SHP77 treated with DMSO at 0.1 percent for 48 hours (cell line): ENCODE measurements at places on chromosomes 1 and 21.

DNA sequence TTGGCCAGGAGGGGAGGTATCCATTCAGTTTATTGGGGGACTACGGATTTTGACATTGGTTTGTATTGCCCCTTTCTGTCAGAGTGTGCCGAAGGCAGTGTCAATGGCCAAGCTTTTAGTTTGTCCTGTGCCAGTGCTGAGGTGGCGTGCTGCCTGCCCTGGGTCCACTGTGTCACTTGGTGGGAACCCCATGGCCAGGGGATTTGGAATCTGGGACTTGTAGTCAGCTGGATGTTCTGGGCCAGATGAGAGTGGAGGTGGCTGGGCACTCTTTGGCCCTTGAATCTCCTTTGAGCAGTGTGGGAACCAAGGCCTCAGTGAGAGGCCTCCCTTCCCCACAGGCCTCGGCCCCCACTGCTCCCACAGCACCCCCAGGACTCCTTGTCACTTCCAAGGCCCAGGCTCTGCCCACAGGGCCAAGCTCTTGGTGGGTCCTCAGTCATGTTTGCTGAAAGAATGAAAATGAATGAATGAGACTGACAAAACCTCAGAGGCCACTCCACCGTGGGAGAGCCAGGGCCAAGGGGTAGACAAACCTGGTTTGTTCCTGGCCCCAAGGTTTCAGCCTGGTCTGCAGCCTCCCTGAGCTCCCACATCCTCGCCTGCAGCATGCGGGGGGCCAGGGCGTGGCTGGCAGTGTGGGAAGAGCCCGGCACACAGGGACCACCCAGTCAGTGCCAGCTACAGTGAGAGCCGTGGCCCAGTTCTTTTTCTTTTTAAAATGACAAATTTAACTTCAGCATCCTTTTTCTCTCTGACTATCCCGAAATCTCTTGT lies 412.2 kb downstream of the MATN1 start:
- DNase-seq: no peak

GRCh38 chr1:98305362-98305761 lies 356.2 kb upstream of the SNX7 start:
- DNase-seq: no peak

GRCh38 chr21:37061926-37062592 lies 10.8 kb downstream of the PIGP start:
- DNase-seq: no peak

GRCh38 chr1:219058891-219059820 lies 114.5 kb upstream of the LYPLAL1 start:
- no peak for DNase-seq

- no peak for DNase-seq
Measured at GRCh38 chr1:24293392-24294227, 25.5 kb upstream of the GRHL3 start.

- DNase-seq: no peak
Measured at GRCh38 chr1:211378844-211379243, 52.2 kb downstream of the TRAF5 start.

GRCh38 chr21:32861866-32862265 lies 90.3 kb upstream of the PAXBP1 start:
- no peak for DNase-seq

DNA sequence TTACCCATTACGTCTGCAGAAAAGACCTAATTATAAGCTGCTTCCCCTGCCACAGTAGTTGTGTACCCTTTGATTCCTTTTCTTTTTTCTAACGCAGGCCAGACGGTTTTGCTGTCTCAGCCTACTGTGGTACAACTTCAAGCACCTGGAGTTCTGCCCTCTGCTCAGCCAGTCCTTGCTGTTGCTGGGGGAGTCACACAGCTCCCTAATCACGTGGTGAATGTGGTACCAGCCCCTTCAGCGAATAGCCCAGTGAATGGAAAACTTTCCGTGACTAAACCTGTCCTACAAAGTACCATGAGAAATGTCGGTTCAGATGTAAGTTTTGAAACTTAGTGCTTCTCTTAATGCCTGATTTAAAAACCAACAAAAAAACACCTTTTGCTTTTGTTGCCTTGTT lies 35.8 kb downstream of the ATF6 start:
- DNase-seq: no peak

DNA sequence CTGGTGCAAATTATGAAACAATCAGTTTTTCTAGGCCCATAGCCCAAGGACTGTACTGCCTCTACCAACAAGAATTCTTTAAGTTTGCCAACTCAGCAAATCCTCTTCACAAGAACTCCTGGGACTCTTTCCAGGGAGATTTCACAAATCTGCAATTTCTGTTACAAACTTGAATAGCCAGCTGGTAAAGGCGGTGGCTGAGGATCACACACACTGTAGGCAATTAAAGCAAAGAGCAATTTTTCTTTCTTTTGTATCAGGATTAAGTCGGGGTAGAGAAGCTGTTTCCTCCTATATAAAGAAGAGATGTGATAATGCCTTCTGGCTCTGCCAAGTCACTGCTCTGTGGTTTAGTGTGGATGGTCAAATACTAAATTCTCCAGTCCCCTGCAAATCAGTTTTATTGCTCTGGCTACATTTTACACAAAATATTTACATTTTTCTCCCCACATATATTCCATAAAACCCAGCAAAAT lies 1.7 kb downstream of the ALDH9A1 start:
- no peak for DNase-seq

GRCh38 chr1:41241749-41242341 lies at the start of gene SCMH1:
TSS of gene SCMH1 (minus strand) at chr1:41242306. CDS start at chr1:41186133, 56,173 bp downstream.
- DNase-seq: no peak

GRCh38 chr1:24992124-24992760 lies 62.2 kb upstream of the RUNX3 start:
- DNase-seq: no peak

DNA sequence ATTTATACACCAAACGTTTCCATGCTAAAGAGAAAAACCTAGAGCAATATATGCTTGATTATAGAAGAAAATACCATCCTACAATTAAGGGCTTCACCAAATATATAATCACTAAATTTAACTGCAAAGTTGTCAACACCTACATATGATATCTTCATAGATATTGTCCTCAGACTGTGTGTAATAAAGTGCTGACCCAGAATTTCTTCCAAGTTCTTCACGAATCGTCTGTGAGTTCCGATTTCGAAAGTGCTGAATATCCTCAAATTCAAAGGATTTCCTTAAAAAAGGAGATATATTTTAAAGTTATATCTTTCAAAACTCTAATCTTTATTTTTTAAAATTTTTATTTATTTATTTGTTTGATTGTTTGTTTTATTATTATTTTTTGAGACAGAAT lies 41.9 kb upstream of the BCAS2 start:
- no peak for DNase-seq

DNA sequence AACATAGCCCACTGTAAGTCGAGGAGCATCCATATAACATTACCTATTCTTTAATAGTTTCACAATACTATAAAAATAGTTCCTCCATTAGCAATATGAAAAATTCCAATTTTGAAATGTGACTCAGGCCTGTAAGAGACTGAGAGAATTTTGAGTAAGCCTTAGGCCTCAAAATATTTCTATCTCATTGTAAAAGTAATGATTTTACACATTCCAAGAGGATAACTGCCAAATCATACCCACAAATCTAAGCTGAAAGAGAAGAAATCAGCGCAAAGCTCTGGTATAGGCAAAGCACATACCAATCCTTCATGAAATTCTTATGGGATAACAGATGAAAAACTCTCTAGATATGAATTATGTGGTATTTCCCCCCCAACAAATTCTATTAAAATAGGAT lies 144.1 kb downstream of the CDC42BPA start:
- DNase-seq: no peak

GRCh38 chr1:41812051-41812450 lies 106.7 kb downstream of the HIVEP3 start:
- DNase-seq: peak; percentile 19

DNA sequence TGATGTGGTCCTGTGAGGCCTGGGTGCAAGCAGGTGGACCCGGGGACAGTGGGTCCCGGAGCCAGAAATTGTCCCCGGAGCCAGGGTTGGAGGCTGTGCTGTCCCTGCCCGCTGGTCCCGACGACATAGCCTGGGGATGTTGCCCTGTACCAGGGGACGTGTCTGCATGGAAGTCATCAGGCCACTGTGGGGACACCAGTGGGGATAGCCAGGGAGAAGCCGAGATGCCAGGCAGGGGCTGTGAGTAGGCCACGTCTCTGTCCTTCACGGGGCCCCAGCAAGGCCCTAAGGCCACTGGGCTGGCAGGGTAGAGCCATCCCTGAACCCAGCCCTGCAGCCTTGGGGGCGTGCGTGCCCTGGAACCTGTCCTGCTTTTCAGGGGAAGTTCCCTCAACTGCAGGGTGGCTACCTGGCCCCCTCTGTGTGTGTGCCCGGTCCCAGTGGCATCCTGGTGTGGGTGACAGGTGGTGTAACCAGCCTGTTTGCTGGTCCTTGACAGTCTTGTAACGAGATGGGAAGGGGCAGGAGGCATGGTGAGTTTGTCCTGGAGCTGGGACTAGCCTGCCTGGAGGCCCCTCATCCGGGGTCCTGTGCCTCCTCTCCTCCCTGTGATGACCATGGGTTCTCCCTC lies 73.2 kb downstream of the OBSCN start:
- no peak for DNase-seq

- no peak for DNase-seq
Measured at GRCh38 chr1:157955857-157956256, 37.6 kb upstream of the KIRREL1 start.

DNA sequence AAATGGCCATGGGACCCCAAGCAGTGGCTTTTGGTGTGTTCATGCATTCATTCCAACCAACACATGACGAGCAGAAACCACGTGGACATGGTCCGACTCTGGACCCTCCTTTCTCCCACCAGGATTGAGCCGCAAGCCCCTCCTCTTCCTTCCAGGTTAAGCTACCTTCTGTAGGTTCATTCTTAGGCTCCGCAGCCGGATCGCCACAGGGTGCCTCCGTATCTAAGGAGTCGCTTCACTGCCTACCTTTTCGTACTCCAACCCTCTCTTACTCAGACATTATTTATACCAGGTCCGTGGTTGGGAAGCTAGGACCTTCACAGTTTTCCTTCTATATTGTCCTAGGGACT lies 63.6 kb downstream of the RHBG start:
- DNase-seq: no peak

DNA sequence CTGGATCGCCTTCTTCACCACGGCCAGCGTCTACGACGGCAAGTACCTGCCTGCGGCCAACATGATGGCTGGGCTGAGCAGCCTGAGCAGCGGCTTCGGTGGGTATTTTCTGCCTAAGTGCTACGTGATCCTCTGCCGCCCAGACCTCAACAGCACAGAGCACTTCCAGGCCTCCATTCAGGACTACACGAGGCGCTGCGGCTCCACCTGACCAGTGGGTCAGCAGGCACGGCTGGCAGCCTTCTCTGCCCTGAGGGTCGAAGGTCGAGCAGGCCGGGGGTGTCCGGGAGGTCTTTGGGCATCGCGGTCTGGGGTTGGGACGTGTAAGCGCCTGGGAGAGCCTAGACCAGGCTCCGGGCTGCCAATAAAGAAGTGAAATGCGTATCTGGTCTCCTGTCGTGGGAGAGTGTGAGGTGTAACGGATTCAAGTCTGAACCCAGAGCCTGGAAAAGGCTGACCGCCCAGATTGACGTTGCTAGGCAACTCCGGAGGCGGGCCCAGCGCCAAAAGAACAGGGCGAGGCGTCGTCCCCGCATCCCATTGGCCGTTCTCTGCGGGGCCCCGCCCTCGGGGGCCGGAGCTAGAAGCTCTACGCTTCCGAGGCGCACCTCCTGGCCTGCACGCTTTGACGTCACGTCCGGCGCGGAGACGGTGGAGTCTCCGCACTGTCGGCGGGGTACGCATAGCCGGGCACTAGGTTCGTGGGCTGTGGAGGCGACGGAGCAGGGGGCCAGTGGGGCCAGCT lies at the start of gene ZBTB48:
Gene ZBTB48, plus strand, starts transcription at position 621 of the 745 bp plus-strand sequence. CDS start 616 bp downstream, outside the sequence.
- peak; percentile 95 for DNase-seq

DNA sequence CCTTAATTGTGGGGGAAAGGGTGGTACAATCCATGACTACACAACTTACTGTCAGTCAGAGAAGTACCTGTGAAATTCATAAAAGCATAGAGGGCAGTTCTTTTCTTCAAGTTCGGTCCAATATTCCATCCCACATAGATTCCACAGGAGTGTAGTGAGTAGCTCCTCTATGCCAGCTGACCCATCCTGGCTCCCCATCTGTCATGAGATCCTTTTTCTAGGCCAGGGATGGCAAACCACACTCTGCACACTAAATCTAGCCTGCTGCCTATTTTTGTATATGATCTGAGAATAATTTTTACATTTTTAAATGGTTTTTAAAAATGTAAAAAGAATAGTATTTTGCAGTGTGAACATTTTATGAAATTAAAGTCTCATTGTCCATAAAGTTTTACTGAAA lies 107.0 kb upstream of the TSPAN2 start:
- DNase-seq: no peak

DNA sequence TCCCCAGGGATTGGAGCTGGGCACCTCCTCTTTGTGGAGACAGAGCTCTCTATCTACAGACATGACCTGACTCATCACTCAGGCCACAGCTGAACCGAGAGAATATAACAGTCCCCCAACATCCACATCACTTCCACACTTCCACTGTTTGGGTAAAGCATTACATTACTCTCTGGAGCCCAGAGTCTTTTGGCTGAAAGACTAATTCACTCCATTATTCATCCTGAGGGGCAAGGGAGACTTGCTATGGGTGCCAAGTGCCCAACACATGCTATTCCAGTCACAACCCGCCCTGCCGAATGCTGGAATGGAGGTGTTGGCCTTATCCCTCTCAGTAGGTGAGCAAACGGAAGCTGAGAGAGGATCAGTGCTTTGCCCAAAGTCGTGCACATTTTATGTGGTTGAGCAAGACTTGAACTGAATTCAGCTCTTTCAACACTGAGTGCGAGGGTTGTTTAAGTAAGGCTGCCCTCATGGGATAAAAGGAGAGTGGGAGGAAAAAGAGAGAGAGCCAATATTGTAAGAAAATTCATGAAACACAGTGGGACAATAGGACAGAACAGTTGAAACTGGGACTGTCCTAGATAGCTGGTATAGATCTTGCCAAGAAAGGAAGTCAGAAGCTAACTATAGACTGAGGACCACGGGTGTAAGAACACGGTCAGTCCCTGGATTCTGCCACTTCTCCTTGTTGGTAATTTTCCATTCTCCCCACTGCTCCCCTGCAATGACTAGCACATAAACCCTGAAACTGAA lies 13.5 kb upstream of the CHI3L1 start:
- no peak for DNase-seq

DNA sequence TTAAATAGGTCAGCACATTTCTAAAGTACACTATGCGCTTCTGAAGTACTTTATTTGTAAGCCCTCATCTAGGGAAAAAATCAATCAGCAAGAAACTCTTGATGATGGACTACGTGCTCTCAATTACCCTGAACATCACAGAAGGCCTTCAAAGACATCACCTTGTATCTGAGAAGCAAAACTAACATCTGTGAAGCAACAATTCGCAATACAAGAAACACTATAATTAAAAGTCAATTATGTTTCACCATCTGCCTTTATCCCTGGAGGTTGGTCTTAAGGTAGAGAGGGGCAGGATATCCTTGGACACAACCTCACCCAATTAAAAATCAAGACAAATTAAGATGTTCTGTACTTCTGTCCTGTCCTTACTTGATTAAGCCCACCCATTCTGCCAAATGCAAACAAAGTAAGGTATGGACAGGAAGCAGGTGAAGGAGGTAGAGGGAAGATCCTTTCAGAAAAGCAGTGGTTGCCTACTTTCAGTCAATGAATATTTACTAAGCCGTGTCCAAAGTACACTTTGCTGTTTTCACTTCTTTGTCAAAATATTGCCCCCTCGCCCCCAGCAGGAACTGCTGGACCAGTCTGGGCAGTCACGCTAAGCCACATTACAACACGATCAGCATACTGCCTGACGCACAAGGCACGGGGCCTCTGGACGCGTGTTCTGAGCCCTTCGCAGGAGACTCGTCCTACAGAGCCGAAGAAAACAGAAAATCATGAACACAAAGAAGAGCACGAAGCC lies 887 bp downstream of the SLC19A2 start:
- no peak for DNase-seq

GRCh38 chr1:41539999-41540398 lies 55.5 kb upstream of the EDN2 start:
- DNase-seq: no peak
